Progenitor cell of endocrine pancreas (in vitro differentiated cells): ENCODE measurements at places on chromosomes 7 and 10. TPM values are rescaled to one million over a fixed set of nuclear protein-coding genes. Genes with fewer than 3 reads are reported as not detected.
A peak's percentile ranks its signal among the peaks of the same experiment; 100 is the strongest.

GRCh38 chr10:88642209-88642608, 22.0 kb upstream of the LIPF start:
- peaks cover 1% of the 10 kb centered on the region for H3K36me3 ChIP-seq
- no peak overlapping the region for H3K27ac ChIP-seq
- H3K4me1 ChIP-seq = peaks cover 6% of the 10 kb centered on the region
- DNase-seq = no peak
- peaks cover 21% of the 10 kb centered on the region for H3K27me3 ChIP-seq

GRCh38 chr7:29488203-29488970, 75.2 kb upstream of the PRR15 start:
- no peak overlapping the region for H3K4me3 ChIP-seq
- no peaks in the 10 kb centered on the region for H3K27me3 ChIP-seq
- no peak overlapping the region for H3K27ac ChIP-seq
- no peak for DNase-seq

GRCh38 chr10:44716470-44717015, 194.6 kb upstream of the TMEM72 start:
- H3K36me3 ChIP-seq = no peaks in the 10 kb centered on the region
- DNase-seq = no peak
- H3K4me1 ChIP-seq = no peaks in the 10 kb centered on the region
- H3K27me3 ChIP-seq = peaks cover 7% of the 10 kb centered on the region

- DNase-seq = no peak
- peaks cover 8% of the 10 kb centered on the region for H3K4me1 ChIP-seq
- H3K27ac ChIP-seq = no peak overlapping the region
- H3K36me3 ChIP-seq = no peaks in the 10 kb centered on the region
- H3K27me3 ChIP-seq = no peaks in the 10 kb centered on the region
These were observed 134.7 kb downstream of the DGKB start for GRCh38 chr7:14767716-14768425.

Gene ADAMTS14
- total RNA-seq = 0.05 TPM in 1 of 2 replicates, not detected in the other

DNA sequence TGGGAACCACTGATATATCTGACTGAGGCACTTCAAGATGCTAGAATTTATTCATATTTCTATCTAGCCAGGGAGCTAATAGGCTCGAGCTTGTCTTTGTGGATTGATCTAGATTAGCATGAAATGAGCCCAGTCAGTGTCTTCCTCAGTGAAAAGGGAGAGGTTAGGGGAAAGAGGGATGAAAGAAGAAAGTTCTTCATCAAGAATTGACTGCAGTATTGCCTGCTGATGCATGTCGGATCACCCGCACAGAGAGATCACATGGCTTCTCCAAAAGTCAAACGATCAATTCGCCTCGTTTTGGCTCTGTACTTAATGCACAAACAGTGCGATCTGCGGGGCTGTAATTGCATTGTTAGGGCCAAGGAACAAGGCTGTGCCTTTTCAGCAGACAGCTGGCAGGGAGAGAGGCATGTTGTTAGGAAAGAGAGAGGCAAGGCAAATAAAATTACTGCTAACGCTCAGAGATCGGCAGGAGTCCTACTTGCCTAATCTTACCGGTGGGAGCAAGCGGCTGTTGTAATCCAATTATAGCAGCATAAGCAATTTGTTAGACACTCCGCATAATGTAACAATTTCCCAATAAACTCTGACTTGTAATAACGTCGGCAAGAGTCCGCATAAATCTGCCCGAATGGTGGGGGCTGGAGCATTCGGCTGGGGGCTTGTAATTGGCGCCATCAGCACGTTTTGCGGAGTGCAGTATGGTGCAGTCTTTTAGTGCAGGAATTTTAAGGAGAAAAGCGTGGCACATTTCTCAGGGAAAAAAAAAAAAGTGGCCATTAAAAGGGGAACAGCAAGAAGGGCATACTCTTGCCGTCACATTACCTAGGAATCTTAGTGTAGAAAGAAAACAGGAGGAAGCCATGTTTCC, 102.1 kb downstream of the POLL start:
- peak overlapping the region; percentile 60 for H3K4me3 ChIP-seq
- H3K27me3 ChIP-seq = peaks cover 11% of the 10 kb centered on the region
- peaks cover 5% of the 10 kb centered on the region for H3K36me3 ChIP-seq
- peak overlapping the region; percentile 20 for H3K27ac ChIP-seq

DNA sequence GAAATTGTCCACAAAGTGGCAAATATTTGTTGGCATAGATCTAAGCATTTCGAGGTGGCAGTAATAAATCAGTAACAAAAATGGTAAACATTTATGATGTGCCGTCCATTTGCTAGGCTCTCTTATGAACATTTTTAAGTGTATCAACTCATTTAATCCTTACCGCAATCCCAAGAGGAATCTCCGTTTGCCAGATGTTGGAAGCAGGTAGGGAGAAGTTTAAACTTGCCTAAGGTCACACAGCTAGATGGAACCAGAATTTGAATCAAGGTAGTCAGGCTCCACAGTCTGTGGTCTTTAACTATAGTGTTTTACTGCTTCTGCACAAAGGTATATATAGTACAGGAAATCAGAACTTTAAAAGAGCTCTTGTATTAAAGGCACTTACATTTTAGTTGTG, 2.6 kb downstream of the MKLN1 start:
- H3K4me3 ChIP-seq = peak overlapping the region; percentile 29
- peaks cover 22% of the 10 kb centered on the region for H3K4me1 ChIP-seq
- H3K36me3 ChIP-seq = peaks cover 6% of the 10 kb centered on the region
- H3K27me3 ChIP-seq = no peaks in the 10 kb centered on the region

GRCh38 chr7:98737176-98737575, 120.1 kb downstream of the NPTX2 start:
- no peaks in the 10 kb centered on the region for H3K36me3 ChIP-seq
- no peak overlapping the region for H3K4me3 ChIP-seq
- H3K27me3 ChIP-seq = no peaks in the 10 kb centered on the region
- DNase-seq = no peak
- H3K4me1 ChIP-seq = no peaks in the 10 kb centered on the region

GRCh38 chr10:88289342-88289741, 293.8 kb downstream of the RNLS start:
- no peaks in the 10 kb centered on the region for H3K36me3 ChIP-seq
- no peak overlapping the region for H3K27ac ChIP-seq
- H3K4me1 ChIP-seq = peaks cover 11% of the 10 kb centered on the region
- DNase-seq = no peak
- H3K27me3 ChIP-seq = no peaks in the 10 kb centered on the region
- H3K4me3 ChIP-seq = no peak overlapping the region

DNA sequence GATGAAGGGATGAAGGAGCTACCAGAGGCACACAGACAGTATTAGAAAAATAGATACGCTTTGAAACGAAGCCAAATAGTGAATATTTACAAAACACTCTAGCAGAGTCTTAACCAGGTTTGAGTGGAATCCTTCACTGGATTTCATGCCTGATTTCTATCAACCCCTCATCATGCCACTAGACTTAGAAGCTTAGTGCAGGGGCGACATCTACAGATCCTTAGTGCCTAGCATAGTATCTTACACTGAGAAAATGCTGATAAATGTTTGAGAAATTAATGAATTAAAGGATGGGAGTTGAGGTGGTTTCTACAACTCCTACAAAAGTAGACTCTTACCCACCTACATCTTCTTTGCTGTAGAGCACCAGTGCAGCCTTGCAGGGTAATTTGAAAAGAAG, 54.7 kb upstream of the CCNJ start:
- no peak overlapping the region for H3K27ac ChIP-seq
- no peaks in the 10 kb centered on the region for H3K36me3 ChIP-seq
- no peak for DNase-seq
- no peaks in the 10 kb centered on the region for H3K4me1 ChIP-seq
- peaks cover 14% of the 10 kb centered on the region for H3K27me3 ChIP-seq
- H3K4me3 ChIP-seq = no peak overlapping the region

GRCh38 chr10:74213571-74214162, 62.6 kb downstream of the ADK start:
- peaks cover 12% of the 10 kb centered on the region for H3K36me3 ChIP-seq
- peaks cover 2% of the 10 kb centered on the region for H3K4me1 ChIP-seq
- H3K27ac ChIP-seq = no peak overlapping the region
- DNase-seq = no peak
- no peaks in the 10 kb centered on the region for H3K27me3 ChIP-seq

DNA sequence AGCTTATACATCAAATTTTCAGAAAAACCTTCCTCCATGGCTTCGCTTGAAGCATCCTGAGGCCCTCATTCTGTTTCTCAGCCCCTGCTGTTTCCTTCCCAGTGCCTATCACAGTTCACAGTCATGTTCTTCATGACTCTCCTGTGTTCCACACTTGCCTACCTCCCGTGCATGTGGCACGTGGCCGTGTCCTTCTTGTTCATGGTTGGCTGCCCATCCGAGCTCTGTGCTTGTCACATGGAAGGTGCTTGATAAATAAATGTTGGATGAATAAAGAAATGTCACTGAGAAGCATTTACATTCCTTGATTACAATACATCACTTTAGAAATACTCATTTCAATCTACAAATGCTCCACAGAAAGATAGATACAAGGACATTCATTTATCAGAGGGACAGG, 23.7 kb upstream of the EGFR start:
- H3K27me3 ChIP-seq = no peaks in the 10 kb centered on the region
- DNase-seq = no peak
- no peaks in the 10 kb centered on the region for H3K36me3 ChIP-seq
- no peaks in the 10 kb centered on the region for H3K4me1 ChIP-seq
- H3K27ac ChIP-seq = no peak overlapping the region

Gene NKX2-3
- total RNA-seq = not detected in 2 replicates

Gene EEPD1
- total RNA-seq = 10.6 and 11.3 TPM in 2 replicates

- H3K27me3 ChIP-seq = no peaks in the 10 kb centered on the region
- peaks cover 1% of the 10 kb centered on the region for H3K4me1 ChIP-seq
- H3K36me3 ChIP-seq = peaks cover 8% of the 10 kb centered on the region
- no peak overlapping the region for H3K4me3 ChIP-seq
- no peak for DNase-seq
- no peak overlapping the region for H3K27ac ChIP-seq
These were observed 29.3 kb downstream of the PIK3AP1 start for GRCh38 chr10:96690755-96691730.

DNA sequence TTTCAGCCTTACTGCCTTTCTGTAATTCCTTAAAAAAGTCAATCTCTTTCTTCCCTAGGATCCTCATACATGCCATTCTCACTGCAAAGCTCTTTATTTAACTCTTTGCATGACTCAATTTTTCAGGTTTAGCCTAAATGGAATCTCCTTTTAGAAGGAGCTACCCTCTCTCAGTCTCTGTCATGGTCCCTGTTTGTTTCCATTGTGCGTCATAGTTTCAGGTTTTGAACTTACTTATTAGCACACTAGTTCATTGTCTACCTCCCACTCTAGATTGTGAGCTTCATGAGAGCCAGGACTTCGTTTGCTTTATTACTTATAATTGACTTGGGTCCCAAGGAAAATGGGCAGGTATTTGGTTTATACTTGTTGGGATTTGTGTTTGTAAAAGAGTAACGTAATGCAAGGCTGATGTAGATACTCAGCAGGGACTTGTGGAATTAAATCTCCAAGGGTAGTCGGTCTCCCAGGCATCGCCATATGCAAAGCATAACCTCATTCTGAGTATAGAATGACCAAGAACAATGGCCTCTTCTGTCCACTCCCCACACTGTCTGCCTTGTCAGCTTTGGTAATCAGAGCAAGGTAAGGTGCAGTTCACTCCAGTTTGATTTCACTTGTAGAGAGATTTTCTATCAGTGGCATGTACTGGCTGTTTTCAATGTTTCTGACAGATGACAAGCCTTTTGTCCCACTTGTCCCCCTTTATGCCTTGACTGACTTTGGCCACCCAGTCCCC, 252.0 kb downstream of the SORCS3 start:
- no peak overlapping the region for H3K27ac ChIP-seq
- H3K4me1 ChIP-seq = no peaks in the 10 kb centered on the region
- DNase-seq = no peak

- no peaks in the 10 kb centered on the region for H3K27me3 ChIP-seq
- peaks cover 28% of the 10 kb centered on the region for H3K36me3 ChIP-seq
- H3K4me1 ChIP-seq = no peaks in the 10 kb centered on the region
- no peak overlapping the region for H3K4me3 ChIP-seq
These were observed 207.3 kb upstream of the LRGUK start for GRCh38 chr7:133919810-133920209.

Gene TMEM139
- 4.7 and 5.1 TPM in 2 replicates for total RNA-seq

- no peaks in the 10 kb centered on the region for H3K36me3 ChIP-seq
- no peak overlapping the region for H3K4me3 ChIP-seq
- H3K4me1 ChIP-seq = no peaks in the 10 kb centered on the region
- DNase-seq = no peak
These were observed 147.9 kb upstream of the FRMD4A start for GRCh38 chr10:14478604-14479003.

DNA sequence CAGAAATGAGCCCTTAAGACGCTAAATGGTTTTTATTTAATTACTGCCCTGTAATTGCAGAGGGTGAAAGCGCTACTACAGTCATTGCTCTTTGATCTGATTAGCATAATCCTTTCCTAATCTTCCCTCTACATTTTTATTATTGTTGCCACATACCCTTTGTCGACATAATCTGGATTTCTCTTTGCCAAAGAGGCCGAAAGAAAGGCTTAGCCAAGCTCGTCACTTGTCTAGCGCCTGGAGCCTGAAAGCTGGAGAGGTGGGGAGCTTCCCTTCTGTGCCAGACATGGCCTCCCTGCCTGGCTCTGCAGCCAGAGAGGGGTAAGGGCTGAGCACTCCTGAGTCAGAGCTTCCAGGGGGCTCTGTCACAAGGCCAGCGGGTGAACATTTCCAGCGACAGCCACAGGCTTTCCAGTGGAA, 145.9 kb downstream of the PRKAG2 start:
- H3K4me1 ChIP-seq = peaks cover 5% of the 10 kb centered on the region
- H3K27ac ChIP-seq = no peak overlapping the region
- H3K4me3 ChIP-seq = no peak overlapping the region
- H3K27me3 ChIP-seq = peaks cover 14% of the 10 kb centered on the region
- no peak for DNase-seq
